ENCODE measurements at places on chromosomes 16 and 17.

- DNase-seq = no peak
Observed at GRCh38 chr16:19871721-19872120, 12.9 kb downstream of the GPRC5B start.

GRCh38 chr17:19660219-19660870 lies 11.8 kb downstream of the ALDH3A2 start:
- no peak for DNase-seq

DNA sequence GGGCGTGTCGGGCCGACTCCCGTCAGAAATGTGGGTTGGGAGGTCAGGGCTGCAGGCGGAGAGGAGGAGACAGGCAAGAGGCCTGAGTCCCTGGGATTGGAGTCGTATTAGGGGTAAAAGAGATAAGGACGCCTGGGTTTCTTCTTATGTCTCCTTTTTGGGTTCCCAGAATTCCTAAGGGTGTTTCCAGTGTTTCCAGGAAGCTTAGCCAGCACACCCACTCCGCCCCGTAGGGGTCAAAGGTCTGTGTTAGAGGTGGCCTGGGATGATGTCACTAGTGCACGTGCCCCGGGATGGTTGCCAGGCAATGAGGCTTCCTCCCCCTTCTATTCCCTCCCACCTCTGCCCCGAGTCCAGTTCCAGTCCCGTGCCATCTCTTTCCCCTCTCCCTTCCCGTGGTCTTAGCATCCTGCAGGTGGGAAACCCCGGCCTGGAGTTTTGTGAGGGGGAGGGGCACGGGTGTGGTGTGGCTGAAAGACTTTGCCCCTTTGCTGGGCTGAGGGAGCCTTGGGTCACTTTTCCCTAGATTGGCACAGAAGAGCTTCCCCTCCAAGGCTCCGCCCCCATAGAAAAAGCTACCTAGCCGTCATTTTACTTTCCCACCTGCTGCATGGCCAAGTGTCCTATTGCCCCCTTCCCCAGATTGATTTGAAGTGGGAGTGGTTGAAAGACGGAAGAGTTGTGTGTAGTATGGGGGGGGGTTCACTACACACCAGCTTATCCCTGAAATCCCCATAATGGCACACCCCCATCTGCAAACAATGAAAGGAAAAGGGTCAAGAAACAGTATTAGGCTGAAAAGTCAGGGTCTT lies 2.8 kb downstream of the KDM6B start:
- DNase-seq = peak; percentile 52

- DNase-seq = no peak
Observed at GRCh38 chr17:78144147-78144719, 2.0 kb upstream of the C17orf99 start.

GRCh38 chr17:45338023-45338781 lies 21.4 kb upstream of the MAP3K14 start:
- DNase-seq = no peak

DNA sequence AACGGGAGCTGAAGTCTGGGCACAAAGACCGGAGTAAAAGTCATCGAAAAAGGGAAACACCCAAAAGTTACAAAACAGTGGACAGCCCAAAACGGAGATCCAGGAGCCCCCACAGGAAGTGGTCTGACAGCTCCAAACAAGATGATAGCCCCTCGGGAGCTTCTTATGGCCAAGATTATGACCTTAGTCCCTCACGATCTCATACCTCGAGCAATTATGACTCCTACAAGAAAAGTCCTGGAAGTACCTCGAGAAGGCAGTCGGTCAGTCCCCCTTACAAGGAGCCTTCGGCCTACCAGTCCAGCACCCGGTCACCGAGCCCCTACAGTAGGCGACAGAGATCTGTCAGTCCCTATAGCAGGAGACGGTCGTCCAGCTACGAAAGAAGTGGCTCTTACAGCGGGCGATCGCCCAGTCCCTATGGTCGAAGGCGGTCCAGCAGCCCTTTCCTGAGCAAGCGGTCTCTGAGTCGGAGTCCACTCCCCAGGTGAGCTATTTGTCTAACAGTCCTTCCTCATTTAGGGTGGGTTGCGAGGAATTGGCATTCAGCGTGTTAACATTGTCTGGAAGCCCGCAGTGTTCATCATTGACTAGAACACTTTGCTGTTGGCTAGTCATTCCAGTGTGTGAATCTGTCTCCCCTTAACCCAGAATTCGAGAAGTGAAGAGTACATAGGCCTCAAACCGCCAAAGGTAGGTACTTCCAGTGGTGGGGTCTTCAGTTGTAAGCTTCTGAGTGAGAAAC lies 1.5 kb downstream of the CDK12 start:
- no peak for DNase-seq

GRCh38 chr17:44376124-44376523 lies 12.5 kb upstream of the FAM171A2 start:
- DNase-seq = no peak

- no peak for DNase-seq
Observed at GRCh38 chr17:80381416-80381923, 33.5 kb upstream of the ENDOV start.

- no peak for DNase-seq
Observed at GRCh38 chr16:70375636-70376611, 29.2 kb downstream of the DDX19A start.

- no peak for DNase-seq
Observed at GRCh38 chr16:75506107-75506506, 10.9 kb upstream of the CHST6 start.

- DNase-seq = no peak
Observed at GRCh38 chr17:80363518-80364090, 51.4 kb upstream of the ENDOV start.

GRCh38 chr17:21674242-21674731 lies 18.0 kb upstream of the KCNJ18 start:
- no peak for DNase-seq

GRCh38 chr16:23729503-23730424 lies 16.7 kb upstream of the ERN2 start:
- DNase-seq = no peak

DNA sequence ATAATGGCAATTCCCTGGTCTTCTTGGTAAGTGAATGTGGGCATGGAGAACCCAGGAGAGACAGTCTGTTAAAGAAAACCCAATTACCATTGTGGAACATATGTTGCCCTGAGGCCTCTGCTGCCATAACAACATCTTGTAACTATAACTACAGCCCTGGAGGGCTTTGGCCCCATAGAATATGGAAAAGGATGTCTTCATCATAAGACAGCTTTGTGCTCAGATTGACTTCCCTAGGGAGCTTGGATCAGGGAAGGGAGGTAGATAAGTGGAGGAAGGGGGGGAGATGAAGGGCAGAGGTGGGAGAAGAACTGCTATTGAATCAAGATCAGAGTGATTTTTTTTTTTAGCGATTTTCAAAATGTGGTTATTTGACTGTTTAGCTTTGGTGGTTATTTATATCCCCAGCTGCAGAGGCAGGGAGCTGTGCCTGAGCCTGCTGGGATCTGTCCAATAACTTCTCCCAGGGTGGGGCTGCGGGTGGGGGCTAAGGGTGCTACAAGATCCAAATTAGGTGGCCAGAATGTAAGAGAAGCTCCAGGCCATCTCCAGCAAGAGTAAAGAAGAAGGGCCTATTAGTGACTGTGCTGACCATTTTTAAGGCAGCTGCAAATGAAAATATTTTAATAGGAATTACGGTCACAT lies 5.3 kb upstream of the KAT7 start:
- no peak for DNase-seq

DNA sequence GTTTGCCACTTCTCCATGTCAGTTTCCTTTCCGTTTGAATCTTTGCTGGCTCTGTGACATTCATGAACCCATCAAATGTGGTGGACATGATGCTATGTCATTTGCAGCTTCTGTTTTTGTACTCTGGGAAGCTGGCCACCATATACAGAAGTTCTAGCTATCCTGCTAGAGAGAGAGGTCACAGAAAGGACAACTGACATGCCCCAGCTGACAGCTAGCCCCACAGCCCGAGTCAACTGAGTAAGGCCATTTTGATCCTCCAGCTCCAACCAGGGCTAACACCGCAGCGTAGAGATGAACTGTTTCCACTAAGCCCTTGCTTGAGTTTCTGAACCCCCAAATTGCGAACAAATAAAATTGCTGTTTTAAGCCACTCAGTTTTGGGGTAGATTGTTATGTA lies 33.8 kb downstream of the CCDC42 start:
- no peak for DNase-seq

GRCh38 chr17:1580979-1581676 lies 18.5 kb upstream of the PITPNA start:
- DNase-seq = no peak

GRCh38 chr16:85316321-85316919 lies 204.1 kb upstream of the CIBAR2 start:
- peak; percentile 33 for DNase-seq
